ENCODE measurements at places on chromosomes 1 and 21.

DNA sequence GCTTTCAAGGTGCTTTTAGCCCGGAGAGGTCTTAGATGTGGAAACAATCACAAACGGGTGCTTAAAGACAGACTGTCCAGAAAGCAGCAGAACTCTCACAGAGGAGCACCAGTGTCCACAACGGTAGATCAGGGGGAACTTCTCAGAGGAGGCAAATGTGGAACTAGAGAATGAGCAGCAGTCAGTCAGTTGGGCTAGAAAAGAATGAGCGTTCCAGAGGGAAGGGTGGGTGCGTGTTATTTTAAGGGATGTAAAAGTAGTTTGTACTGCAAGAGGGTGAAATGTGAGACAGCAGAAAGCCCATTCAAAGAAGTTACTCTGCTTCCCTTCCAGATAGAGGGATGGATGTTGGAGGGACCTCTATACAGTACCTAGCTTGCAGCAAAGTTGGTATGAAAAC lies 30.9 kb downstream of the RGS5 start:
- no peak for DNase-seq

DNA sequence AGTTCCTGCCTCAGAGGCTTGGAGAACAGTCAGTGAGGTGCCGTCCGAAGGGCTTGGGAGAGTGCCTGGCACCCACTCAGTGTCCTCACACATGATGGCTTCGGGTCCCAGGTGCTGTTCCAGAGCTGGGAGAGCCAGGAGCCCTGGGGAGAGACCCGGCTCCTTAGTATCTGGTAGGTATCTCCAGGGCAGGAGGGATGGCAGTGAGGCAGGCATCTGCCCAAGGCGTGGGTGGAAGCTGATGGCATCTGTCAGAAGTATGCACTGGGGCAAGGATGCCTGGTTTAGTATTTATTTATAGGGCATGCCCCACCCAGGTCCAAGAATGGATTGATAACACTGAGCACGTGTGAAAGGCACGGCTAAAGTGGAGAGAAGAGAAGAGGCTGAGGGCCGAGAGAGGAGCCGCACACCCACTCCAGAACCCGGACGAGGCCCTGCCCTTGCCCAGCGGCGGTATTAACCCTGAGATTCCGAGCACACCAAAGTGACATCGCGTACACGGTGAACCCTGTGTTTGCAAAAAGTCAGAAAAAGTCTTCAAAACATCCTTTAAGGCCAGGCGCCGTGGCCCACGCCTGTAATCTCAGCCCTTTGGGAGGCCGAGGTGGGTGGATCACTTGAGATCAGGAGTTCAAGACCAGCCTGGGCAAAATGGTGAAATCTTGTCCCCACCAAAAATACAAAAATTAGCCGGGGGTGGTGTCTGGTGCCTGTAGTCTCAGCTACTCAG lies 2.4 kb downstream of the TP73 start:
- DNase-seq = no peak

GRCh38 chr1:70134148-70134547 lies 71.2 kb downstream of the LRRC40 start:
- DNase-seq = no peak

DNA sequence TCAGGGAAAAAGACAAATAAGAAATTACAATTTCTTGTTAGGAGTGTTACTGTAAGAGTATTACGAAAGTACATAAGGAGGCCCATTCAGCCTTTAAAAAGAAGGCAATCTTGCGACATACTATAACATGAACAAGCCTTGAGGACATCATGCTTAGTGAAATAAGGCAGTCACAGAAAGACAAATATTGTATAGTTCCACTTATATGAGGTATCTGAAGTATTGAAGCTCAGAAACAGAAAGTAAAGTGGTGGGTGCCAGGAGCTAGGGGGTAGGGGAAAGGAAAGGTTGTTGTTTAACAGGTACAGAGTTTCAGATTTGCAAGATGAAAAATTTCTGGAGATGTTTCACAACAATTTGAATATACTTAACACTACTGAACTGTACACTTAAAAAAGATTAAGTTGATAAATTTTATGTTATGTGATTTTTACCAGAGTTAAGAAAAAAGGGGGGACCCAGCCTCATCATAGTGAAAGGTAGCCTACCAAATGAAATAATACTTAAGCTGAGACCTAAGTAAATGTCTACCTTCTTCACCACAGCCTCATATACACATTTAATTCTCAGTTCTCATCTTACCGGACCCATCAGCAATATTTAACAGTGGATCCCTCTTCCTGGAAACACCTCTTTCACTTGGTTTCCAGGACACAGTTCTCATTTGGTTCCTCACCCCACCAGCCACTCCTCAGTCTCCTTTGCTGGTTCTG lies 19.5 kb downstream of the USP24 start:
- no peak for DNase-seq

DNA sequence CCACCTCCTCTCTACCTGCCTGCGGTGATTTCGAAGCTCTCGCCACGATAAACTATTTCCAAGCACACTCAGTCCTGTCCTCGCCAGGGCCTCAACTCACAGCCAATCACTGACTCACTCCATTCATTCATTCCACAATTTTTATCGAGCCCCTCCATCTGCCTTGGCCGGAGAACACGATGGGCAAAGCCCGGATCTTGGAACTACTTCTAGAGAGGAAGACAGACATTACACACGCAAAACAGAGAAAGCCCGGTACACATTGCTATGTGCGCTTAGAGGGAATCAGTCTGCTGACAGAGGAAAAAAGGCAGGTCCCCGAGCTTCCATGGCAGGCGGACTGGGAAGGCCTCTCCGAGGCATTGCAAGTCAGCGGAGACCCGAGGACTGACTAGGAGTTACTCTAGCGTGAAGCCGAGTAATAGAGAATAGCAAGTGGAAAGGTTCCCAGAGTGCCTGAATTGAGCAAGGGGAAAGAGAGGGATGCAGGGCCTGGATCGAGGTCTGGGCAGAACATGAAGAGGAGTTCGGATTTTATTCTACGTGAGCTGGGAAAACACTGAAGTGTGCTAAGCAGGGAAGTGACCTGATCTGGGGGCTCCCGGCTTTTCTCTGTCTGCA lies 54.2 kb upstream of the DNAJC6 start:
- no peak for DNase-seq

DNA sequence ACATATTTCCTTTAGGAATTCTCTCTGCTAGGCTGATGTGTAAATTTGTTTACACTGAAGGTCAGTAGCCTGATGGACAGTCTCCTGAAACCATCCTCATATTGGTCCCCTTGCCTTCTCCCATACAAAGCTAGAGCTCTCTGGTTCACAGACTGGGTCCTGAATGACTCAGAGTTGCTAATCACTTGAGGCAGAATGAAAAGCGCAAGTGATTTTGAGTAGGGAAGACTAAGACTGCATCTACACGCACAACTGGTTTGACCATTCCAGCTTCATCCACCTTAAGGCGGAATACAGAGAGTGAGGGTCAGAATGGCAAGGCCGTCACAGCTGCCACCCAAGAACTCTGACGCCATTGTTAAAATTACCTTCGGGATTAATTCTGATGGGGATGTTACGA lies 70.2 kb upstream of the KIF26B start:
- DNase-seq = no peak

DNA sequence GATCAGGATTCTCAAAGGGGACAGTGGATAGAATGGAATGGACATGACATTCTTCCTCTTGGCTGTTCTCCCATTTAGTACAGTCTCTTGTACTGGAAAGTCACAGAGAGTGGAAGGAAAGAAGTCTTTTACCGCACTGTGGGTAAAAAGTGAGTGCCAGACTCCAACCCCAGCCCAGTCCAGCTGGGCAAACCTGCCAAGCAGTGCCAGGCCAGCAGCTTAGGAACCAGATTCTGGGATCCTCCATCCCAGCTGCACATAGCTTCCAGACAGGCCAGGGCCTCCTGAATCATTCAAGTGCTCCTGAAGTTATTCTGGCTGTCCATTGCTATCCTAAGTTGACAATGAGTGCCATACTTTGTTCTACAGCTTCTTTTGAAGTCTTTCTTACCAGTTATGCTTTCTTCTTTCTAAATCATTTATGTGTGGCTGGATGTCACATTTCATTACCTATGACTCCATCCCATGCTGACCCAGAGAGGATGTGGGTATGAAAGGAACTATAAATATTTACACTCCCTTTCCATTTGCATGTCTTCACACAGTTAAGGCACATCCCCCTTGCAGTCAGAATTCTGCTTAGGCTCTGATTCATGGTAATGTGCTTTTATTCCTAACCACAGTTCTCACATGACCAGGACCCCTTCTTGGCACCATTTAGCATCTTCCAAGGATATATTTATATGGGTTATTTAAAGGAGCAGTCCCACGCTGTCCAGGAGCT lies 88.9 kb downstream of the AK5 start:
- DNase-seq = no peak

DNA sequence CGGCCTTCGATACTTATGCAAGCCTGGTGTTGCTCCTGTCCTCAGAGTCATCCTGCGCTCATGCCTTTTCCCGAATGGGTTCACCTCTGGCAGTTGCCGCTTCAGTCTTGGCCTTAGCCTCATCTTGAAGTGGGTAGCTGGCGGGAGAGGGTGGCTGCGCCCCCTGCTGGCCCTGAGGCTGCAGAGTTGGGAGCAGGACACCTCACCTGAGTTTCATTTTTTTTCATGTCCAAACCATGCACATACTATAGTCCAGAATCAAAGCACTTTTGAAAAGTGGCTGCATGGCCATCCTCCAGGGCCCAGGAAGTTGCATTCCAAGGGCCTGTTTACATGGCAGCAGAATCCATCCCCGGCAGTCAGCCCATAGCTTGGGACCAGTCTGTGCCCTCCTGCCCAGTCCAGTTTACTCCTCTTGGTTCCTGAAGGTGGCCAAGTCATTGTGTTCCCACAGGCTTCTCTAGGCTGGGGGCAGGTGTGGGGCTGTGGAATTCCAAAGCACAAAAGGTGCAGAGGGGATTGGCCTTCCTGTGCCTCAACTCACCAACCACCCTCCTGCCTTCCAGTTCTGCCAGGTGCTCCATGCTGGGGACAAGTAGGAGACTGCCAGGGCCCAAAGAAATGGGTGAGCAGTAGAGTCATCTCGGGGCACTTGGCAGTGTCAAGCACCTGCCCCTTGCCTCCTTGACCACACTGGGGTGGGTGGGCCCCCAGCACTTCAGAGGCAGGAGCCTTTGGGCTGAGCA lies 44.0 kb downstream of the YARS1 start:
- no peak for DNase-seq

DNA sequence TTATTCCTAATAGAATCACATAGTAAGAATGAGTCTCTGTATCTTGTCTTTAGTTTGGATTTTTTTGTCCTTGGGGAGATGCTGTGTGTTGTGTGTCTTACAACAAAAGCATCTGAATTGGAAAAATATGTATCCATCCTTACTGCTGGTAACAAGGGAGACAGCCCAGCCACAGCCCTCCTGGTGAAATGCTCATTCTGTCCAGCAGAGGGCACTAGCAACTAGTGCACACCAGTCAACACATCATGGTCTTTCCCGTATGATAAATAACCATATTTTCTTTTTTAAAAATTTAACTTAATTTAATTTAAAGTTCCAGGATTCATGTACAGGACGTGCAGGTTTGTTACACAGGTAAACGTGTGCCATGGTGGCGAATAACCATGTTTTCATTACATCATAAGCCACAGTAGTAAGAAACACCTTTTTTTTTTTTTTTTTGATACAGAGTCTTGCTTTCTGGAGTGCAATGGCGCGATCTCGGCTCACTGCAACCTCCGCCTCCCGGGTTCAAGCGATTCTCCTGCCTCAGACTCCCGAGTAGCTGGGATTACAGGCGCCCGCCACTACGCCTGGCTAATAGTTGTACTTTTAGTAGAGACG lies 245.1 kb downstream of the PTBP2 start:
- DNase-seq = peak; percentile 23

DNA sequence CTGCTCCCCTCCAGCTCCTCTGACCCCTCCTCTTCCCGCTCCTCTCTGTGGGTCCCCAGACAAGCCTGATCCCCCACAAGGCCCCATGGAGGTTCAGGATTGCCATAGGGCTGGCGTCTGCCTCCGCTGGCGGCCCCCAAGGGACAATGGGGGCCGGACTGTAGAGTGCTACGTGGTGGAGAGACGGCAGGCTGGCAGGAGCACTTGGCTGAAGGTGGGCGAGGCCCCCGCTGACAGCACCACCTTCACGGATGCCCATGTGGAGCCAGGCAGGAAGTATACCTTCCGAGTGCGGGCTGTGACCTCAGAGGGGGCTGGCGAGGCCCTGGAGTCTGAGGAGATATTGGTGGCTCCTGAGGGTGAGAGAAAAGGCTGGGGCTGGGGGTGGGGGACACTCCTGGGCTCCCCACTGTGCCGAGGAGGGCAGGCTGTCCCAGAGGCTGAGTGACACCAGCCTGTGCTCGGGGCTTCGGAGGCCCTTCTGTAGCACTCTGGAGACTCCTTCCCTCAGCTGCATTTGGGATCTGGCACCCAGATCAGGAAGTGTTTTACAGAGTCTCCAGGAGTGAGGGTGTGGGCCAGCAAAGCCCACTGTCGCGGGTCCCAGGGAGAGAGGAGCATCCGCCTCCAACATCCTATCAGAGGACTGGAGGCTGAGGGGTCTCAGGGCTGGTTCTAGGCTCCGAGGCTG lies 25.9 kb downstream of the IGFN1 start:
- no peak for DNase-seq

- no peak for DNase-seq
Observed at GRCh38 chr1:212242985-212243308, 42.3 kb upstream of the PPP2R5A start.

GRCh38 chr1:35223084-35223630 lies 30.2 kb upstream of the SFPQ start:
- DNase-seq = no peak

DNA sequence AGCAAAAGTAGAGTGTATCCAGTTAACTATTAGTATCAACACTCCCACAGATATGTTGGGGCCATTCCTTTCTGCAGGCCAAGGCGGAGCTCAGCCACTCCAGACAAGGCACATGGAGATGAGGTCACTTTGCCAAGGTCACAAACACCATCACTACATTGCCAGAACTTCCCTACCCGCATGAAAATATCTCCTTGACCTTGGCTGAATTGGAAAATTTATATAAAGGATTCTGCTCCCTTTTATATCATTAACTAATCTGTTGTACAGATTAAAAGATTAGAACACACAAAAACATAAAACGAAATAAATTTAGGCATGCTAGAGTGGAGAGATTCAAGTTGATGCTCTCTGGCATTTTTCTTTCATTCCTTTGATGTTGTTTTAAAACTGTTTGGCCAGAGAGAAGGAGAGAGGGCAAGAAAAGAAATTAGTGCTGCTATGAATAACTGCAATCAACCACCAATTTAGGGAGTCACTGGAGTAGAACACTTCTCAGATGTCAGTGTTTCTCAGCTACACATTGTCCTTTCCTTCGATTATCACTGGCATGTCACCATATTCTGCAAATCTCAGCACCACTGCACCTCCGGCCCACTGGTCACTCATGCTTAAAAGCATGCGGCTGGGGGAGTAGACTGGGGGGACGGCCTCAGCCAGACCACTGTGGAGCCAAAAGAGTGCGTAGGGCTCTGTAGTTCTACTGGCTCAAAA lies 78.7 kb upstream of the ATP1B1 start:
- no peak for DNase-seq

DNA sequence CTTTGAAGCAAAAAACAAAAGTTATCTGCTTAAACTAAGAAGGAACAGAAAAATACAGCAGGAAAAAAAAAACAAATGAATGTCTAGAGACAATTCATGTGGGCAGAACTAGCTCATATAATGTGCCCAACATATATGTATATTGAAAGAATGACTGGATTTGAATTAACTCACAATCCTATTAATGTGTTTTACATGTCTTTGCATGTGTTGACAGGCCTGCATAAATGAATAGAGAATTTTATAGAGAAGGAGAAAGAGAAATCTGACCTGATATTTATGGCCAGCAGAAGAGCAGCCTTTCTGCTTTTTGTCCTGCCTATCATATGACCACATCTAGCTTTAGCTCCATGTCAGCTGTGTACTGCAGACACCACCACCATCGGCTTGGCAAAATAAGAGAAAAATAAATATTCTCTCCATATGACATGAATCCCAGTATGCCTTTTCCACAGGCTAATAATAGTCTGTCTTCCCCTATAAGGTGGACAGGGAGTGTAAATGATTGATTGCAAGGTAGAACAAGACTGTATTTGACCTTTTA lies 171.5 kb upstream of the PALMD start:
- no peak for DNase-seq
